ENCODE measurements at places on chromosomes 4 and X.

GRCh38 chrX:15882704-15883539, 28.3 kb upstream of the AP1S2 start:
- peak; percentile 2 for DNase-seq

GRCh38 chr4:31246856-31247255, 526.7 kb downstream of the PCDH7 start:
- no peak for DNase-seq

GRCh38 chr4:138494116-138494515, 252.0 kb upstream of the SLC7A11 start:
- no peak for DNase-seq

DNA sequence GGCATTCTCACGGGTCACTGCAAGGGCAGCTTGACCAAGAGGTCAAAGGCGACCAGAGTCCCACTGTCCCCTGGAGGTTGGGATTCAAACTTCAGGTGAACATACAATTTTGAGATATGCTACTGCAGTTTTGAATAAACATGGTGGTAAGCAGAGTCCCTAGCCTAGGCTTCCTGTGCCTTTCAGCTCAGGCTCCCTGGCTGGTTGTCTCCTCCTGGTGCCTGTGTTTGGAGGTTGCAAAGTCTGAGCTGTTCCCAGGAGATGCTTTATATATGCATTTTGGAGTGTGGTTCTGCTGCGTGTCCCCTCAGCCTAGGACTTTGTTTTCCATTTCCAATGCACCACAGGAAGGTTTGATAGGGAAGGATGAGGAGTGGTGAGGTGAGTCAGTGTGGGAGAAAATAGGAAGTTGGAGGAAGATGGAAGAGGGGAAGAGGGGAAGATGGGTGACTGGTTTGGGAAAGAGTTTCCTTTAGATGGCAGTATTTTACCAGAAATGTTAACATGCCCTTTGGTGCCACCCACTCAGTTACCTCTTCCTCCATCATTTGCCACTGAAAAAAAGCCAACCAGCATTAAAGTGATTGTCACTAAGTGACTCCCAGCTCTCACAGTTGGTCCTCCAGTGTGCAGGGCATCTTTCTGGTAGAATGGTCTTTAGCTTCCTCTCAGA, 211.7 kb upstream of the AGTR2 start:
- no peak for DNase-seq

- no peak for DNase-seq
Observed at GRCh38 chrX:10395179-10395578, 225.2 kb downstream of the MID1 start.

GRCh38 chrX:14546190-14546589, 16.9 kb downstream of the GLRA2 start:
- no peak for DNase-seq
